CD8-positive, alpha-beta T cell (primary cell): ENCODE measurements at places on chromosomes 4 and X.

DNA sequence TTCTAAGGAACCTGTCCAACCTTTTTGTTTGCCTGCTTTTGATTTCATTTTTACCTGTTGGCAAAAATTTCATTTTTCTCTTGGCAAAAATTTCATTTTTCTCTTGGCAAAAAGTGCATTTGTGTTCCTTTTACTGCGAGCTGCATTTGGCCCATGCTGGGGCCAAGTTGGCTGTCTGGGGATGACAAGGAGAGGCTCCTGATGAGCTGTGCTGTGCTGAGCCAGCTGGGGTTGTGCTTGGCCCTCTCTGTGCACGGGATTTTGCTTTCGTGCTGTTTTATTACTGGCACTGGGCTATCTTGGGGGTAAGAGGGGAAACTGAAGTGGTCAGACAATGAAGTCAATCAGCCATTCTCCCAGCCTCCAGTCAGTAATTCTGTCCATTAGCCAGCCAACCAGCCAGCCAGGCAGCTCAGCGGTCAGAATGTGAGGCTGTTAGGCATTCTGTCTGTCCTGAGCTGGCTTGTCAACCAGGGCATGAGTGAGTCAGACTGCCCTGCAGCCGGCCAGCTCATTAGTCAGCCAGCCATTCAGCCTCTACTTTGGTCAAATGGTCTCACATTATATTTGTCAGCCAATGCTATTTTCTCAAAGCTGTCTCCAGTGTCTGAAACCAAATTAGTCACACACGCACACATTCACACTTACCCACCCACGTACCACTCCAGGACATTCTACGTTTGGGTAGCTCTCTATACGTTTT, 56.9 kb upstream of the PRPS1 start:
- DNase-seq, result no peak

- peak; percentile 67 for DNase-seq
Observed at GRCh38 chr4:80173401-80173800, 23.9 kb upstream of the PRDM8 start.

GRCh38 chr4:46073778-46074177, 50.1 kb downstream of the GABRG1 start:
- DNase-seq, result no peak

DNA sequence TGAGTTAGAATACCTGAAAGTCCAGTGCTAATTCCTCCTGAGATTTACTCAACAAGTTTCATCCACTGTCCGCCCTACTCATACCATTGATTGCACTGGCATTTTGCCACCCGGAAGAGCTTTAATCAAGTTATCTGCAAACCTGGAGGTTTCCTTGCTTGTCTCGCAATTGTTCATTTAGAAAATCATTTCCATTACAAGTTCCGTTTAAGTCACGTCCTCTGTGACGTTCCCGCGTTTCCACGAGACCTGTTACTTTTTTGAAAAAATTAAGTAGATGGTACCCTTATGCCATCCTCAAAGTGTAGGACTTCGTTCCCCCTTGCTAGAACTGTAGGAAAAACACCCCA, 761 bp upstream of the FRYL start:
- DNase-seq, result peak; percentile 38

DNA sequence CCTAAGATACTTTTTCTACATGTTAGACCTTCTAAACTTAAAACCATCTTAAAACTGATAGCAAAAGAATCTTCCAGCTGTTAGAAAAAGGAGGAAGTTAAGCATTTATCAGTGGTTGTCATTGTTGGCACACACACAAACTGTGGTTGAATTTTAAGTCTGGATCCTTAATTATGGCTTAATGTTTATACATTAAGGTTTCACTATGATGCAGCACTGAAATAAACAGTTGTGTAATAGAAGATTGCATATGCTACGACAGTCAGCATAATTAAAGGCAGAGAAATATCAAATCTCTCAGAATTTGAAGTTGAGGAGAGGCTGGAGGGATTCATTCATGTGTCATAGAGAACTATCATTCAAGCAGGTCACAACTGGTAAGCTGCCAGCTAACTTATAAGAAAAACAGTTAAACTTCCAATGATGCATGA, 32.3 kb downstream of the ADGRA3 start:
- no peak for DNase-seq

DNA sequence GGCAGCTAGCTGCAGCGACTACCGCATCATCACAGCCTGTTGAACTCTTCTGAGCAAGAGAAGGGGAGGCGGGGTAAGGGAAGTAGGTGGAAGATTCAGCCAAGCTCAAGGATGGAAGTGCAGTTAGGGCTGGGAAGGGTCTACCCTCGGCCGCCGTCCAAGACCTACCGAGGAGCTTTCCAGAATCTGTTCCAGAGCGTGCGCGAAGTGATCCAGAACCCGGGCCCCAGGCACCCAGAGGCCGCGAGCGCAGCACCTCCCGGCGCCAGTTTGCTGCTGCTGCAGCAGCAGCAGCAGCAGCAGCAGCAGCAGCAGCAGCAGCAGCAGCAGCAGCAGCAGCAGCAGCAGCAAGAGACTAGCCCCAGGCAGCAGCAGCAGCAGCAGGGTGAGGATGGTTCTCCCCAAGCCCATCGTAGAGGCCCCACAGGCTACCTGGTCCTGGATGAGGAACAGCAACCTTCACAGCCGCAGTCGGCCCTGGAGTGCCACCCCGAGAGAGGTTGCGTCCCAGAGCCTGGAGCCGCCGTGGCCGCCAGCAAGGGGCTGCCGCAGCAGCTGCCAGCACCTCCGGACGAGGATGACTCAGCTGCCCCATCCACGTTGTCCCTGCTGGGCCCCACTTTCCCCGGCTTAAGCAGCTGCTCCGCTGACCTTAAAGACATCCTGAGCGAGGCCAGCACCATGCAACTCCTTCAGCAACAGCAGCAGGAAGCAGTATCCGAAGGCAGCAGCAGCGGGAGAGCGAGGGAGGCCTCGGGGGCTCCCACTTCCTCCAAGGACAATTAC, 1.4 kb downstream of the AR start:
- no peak for DNase-seq

DNA sequence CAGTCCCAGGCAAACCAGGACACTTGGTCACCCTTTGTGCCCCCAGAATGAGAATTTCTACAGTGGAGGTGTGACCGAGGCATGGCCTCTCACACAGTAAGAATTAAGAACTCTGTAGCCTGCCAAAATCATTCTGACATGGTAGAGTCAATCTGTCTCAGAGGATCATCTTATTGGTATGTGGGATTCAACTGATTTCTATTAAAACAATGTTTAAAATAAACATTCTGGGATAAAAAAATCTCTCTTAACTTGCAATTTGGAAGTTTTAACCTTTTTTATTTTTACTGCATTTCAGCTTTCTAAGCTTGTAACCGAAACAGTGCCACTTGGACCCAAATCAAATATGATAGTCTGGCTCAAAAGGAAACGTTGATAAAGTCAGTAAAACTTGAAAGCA, 165.4 kb upstream of the LDB2 start:
- no peak for DNase-seq

GRCh38 chrX:74277846-74278245, 26.1 kb upstream of the ZCCHC13 start:
- DNase-seq, result no peak

GRCh38 chr4:127149086-127149485, 483.7 kb upstream of the INTU start:
- DNase-seq, result no peak

- no peak for DNase-seq
Observed at GRCh38 chrX:18895189-18895951, 88.5 kb downstream of the PHKA2 start.

DNA sequence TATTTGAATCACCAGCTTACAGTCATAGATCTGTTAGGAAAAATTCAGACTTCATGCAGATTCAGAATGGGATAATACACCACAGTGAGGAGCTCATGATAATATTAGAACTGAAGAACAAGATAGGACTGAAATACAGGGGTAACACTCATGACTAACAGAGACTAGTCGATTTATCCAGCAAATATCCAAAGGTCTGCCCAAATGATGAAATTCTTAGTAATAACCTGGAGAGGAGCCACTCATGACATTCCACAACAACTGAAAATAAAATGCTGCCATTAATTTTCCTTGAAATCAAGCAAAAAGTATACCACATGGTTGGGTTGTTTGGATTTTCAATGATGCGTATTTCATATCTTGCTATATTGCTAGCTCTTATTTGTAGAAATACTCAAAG, 903.7 kb upstream of the ADGRL3 start:
- DNase-seq, result no peak

- DNase-seq, result no peak
Observed at GRCh38 chrX:122046226-122046625, 998.8 kb downstream of the GLUD2 start.

DNA sequence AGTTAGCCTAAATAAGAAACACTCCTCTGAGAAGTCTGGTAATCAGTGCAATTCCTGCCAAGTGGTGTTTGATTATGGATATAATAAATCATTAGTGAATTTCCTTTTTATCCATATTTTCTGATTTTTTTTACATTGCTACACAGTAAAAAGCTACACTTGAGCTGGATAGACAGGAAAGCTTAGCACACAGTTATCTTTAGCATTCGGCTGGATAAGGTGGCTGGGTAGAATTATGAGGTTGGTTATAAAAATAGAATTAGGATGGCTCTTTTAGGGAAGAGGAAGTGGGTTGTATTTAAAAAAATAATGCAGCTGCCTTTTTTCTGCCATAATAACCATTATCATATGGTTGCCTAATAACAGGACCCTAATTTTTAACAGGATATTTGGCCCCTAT, 460.6 kb downstream of the NAF1 start:
- DNase-seq, result no peak

DNA sequence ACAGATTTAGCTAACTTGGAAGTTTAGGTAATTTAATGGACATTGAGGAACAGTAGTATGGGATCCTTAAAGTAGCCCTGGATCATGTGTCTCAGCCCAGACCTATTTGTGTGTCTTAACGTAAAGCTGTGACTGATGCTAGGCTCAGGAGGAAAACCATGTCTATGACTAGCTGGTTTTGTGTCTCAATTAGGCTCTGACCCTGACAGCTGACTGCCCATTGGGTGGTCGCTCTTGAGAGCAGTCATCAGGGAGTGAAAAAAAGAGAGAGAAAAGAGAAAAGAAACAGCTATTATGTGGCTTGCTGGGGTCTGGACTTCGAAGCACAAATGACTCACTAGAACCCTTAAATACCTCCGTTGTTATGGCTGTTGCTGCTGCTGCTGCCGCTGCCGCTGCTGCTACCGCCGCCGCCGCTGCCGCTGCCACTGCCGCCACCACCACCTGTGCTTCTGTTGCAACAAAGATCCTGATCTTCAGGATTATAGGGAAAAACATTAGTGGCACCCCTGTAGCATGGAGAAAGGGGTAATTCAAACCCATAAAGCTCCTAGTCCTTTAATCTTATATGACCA, 70.7 kb downstream of the GSPT2 start:
- no peak for DNase-seq

- DNase-seq, result no peak
Observed at GRCh38 chr4:142352712-142353111, 493.4 kb downstream of the INPP4B start.

- DNase-seq, result no peak
Observed at GRCh38 chr4:8280158-8280875, 10.8 kb downstream of the HTRA3 start.

GRCh38 chrX:39426101-39426500, 624.8 kb downstream of the MID1IP1 start:
- DNase-seq, result no peak

GRCh38 chr4:74904509-74905065, 28.3 kb upstream of the PARM1 start:
- no peak for DNase-seq

DNA sequence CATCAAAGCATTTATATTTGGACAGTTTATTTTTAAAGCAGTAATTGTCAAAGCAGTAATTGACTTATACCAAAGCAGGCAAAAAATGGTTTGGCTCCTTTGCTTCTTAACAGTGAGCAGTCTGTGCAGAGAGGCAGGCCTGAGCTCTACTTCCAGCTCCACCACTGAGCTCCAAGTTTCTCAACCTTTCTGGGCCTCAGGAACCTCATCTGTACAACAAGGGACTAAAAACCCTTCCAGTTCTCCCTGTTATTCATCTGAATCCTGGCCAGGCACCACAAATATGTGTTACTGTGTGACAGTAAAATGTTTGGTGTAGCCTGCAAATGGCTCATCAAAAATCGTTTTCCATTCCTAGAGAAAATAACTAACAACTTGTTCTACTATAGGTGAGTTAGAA, 88.7 kb upstream of the TTC29 start:
- no peak for DNase-seq

DNA sequence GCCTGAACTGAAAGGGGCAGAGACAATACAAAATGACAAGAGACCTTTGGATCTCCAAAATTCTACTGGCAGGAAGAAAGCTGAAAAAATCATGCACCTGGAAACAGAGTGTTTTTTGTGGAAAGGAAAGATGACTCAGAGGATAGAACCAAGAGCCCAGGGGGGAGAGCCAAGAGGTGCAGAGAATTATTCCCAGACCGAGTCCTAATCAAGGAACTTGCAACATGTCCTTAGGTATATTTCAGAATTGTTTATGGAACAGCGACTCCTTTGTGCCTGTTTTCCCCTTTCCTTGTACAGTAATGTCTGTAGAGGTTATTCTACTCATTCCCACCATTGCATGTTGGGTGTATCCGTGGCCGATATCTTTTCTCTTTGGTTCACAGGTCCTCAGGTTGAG, 71.7 kb downstream of the YIPF6 start:
- DNase-seq, result no peak

- no peak for DNase-seq
Observed at GRCh38 chr4:170259631-170260153, 169.9 kb upstream of the AADAT start.

DNA sequence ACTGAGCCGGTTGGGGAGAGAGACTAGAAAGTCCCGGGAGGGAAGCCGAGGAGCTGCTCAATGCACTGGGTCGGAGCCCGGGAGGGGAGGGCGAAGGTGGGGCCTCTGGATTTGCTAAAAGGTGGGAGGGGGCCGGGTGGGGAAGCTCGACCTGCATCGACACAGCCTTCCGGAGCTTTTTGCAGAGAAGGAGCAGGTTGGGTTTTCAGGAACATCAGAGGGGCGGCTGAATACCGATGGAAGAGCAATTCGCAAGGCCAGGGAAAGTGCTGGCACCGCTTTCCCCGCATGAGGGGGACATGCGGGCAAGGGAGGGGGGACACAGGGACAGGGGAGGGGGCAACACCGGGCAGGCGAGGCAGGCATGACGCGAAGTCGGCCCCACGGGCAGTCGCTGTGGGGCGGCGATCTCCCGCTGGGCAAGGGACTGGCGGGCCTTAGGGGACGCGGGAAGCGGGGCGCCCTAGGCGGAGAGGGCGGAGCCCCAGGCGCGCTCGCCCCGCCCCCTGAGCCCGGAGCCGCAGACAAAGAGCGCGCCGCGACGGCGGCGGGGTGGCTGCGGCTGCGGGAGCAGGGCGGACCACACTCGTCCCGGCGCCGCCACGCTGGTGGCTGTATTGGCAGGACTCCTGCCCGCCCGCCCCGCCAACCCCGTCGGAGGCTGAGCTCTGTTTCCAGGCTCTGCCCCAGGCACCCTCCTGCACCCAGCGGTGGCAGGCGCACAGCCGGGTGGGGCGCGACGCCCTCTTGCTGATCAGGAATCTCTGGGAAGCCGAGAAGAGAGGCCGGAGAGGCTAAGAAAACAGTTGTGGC, 11.6 kb downstream of the PDZD4 start:
- DNase-seq, result peak; percentile 79

GRCh38 chr4:134756421-134756820, 554.8 kb upstream of the PABPC4L start:
- DNase-seq, result no peak
